ENCODE measurements at places on chromosomes 2 and 18.

DNA sequence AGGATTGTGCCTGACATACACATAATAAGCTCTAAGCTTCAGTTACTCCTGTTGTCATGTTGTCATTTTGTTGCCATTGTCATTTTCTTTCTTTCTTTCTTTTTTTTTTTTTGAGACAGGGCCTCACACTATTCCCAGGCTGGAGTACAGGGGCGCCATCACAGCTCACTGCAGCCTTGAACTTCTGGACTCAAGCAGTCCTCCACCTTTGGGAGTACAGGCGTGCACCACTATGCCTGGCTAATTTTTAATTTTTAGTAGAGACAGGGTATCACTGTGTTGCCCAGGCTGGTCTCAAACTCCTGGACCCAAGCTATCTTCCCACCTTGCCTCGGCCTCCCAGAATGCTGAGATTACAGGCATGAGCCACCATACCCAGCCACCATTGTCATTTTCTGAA lies 30.9 kb upstream of the SCLY start:
- DNase-seq, result no peak

DNA sequence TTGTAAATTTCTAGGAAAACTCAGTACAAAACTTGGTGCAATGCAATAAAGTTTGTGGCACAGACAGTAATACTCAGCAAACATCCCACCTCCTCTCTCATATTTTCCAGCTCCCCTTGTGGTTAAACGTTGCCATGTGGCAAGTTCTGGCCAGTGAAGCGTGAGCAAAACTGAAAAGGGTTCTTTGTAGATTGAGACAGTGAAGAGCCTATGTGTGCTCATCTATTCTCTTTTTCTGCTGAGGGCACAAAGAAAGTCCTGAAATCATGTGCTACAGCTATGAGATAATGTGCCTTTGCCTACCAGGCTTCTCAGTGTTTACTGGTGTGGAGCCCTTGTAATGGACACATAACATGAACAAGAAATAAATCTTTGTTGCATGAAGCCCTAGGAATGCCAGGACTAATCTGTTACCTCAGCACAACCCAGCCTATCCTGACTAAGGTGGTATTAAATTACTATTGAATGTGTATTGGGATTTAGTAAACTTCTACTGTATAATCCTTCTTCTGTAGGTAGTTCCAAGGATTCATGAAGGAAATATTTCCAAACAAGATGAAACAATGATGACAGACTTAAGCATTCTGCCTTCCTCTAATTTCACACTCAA lies 13.0 kb upstream of the TYMS start:
- no peak for DNase-seq

DNA sequence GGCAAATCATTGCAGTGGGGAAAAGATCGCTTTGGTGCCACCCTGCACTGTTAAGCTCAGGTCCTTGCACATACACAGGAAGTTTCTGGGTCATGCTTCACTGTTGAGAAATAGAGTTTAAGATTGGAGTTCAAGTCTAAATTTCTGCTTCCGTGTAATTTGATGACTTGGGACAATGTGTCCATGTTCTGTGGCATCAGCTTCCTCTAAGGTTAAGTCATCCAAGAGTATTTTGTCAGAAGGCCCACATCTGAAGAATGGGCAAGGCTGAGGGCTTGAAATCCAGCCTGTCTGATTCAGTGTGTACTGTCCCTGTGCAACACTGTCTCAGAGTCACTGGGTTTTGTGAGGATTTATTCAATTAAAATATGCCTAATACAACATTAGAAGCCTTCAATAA lies 880.7 kb downstream of the SUCLG1 start:
- DNase-seq, result no peak

DNA sequence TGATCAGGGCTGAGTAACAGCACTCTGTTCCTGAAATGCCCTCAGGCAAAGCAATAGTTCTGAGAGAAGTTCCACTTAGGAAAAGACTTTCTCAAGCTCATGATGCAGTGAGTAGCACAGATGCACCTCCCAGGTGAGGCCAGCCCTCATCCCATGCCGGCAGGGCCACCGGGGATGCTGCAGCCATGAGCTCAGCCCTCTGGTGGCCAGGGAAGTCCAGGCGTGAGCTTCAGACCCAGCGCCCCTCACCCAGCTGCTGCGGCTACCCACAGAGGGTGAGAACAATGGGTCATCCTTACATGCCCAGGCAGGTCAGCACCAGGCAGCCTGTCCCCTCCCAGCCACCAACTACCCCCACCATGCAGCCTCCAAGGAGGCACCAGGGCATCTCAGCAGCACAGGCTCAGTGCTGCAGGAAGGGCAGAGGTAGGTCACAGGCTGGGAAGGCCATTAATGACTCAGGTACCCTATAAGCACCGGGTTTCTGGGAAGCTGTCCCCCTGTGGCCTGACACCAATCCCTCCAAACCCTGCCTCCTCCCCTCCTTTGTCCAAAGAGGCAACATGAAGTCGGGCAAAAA lies 50.6 kb downstream of the TTC32 start:
- no peak for DNase-seq

DNA sequence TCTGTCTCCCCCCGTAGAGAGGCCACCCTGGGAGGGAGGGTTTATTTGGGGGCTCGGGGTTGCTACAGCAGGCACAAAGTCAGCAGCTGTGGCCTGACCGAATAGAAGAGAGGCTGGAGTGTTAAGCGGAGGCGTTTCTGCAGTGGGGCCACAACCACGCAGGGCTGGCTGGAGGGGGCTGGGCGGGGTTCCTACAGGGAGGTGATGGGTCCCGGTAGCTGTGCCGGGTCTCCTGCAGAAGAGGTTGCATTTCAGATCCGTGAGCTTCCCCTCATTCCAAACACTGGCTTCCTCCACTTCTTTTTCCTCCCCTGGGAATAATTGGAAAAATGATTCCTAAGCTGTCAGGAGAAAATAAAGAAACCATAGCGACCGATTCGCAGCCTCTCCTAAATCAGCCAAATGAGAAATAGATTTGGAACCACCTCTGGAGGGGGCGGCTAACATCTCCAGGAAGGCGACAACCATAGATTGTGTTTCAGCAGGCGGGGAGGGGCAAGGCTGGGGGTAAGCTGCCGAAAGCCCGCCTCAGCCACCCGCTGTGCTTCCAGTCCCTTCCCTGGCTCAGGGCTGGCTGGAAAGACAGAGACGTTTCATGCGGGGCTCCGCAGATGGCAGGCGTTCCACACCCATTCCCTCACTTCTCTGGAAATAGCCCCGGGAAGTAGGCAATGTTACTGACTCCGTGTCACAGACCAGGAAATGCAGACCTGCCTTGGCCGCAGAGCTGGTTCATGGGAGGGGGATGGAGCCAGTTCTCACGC lies 85.6 kb upstream of the TAF1B start:
- no peak for DNase-seq

- DNase-seq, result no peak
Observed at GRCh38 chr2:165889798-165890197, 63.8 kb downstream of the TTC21B start.

DNA sequence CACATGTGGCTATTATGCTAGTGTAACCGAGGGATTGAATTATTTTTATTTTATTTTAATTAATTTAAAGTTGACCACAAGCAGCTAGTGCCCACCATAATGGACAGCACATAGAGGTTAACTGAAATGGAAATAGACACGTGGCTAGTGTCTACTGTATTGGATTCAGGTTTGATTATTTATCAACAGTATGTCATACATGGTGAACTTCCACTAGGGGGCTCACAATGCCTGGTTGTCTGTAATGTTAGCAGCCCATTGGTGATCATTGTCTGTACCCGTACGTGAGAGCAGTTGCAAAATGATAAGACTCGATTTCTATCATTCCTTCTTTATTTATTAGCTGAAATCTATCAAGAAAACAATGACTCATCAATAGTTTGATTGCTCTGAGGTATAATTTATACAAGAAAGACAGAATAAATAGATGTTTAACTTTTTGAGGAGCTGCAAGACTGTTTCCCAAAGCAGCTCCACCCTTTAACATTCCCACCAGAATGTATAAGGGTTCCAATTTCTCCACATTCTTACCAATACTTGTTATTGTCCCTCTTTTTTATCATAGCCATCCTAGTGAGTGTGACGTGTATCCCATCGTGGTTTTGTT lies 76.5 kb downstream of the CYBRD1 start:
- DNase-seq, result peak; percentile 28

GRCh38 chr2:151138507-151138906 lies 123.2 kb downstream of the RBM43 start:
- DNase-seq, result no peak

DNA sequence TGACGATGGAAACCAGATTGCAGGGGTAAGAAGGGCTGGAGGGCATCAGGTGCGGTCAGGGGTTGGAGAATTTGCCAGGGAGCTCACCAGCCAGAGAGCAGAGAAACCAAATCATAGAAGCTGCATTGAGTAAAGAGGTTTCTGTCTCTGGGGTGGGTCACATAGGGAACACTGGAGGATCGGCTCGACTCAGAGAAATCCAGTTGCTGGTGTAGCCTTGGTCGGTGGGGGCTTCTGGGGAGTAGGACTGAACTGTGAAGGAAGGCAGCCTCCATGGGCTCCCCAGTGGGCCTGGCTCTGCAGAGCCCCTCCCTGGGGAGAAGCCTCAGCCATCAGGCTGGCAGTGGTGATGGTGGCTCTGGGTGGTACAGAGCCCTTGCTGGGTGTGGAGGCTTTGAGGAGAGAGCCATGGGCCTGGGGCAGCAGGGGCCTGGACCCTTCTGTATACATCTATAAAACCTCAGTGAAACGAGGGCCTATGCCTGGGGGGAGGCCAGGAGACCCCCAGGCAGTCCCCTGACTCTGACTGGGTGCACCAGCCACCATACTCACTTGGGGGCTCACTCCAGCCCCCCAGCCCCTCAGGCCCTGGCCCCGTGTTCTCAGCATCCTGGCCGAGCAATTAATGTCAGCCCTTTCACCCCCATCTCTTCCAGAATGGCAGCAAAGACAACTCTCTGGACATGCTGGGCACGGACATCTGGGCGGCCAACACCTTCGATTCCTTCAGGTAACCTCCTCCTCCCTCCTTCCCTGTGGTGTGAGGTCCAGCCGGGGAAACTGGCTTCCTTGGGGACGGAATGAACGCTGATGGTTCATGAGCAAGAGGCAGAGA lies 124.5 kb downstream of the CTIF start:
- DNase-seq, result no peak

DNA sequence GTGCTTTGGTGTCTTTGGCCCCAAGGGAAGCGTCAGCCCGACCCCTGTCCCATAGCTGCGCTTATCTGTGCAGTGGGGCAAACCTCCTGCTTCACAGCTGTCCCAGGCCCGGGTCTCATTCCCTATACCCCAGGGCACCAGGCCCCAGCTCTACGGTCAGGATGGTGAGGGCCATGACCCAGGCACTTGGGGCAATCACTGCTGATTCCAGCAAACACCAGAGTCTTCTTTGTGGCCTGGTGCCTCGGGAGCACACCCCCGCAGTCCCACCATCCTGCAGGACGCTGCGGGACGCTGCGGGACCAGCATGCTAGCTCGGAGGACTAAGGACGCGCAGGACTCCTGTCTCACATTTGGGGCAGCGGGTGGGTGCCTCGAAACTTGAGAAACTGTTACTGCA lies 116.9 kb upstream of the HDAC4 start:
- no peak for DNase-seq

DNA sequence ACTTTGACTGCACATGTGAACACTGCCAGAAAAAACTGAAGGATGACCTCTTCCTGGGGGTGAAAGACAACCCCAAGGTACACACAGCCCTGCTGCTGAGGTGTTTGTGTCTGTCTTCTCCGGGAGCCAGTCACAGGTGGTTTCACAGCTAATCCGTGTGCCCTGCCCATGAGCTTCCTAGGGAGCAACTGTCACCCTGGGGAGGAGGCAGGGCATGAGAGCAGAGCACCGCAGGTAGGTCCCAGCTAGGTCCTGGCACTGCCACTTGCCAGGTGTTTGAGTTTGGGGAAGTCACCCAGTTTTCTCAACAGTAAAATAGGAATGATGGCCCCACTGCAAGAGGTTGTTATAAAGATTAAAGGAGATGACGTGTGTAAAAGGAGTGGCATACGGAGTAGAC lies 29.1 kb downstream of the SMYD1 start:
- no peak for DNase-seq

DNA sequence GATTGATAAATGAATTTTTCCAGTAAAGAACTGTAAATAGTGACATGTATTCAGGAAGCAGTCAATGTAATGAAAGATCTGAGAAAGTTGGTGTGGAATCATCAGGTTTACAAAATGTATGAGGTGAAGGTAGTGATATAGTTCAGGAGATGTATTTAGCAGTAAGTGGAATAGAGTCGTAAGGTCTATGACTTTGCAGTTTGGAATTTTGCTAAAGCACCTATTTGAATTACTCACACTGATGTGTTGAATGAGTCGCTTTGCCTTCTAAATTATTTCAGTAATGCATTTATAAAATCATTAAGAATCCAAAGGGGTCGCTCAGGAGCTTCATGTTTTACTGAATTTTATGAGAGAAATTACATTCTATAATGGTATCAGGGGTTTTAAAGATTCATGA lies 713.7 kb downstream of the DSC3 start:
- no peak for DNase-seq

GRCh38 chr18:62610701-62611411 lies 88.0 kb downstream of the ZCCHC2 start:
- DNase-seq, result no peak

DNA sequence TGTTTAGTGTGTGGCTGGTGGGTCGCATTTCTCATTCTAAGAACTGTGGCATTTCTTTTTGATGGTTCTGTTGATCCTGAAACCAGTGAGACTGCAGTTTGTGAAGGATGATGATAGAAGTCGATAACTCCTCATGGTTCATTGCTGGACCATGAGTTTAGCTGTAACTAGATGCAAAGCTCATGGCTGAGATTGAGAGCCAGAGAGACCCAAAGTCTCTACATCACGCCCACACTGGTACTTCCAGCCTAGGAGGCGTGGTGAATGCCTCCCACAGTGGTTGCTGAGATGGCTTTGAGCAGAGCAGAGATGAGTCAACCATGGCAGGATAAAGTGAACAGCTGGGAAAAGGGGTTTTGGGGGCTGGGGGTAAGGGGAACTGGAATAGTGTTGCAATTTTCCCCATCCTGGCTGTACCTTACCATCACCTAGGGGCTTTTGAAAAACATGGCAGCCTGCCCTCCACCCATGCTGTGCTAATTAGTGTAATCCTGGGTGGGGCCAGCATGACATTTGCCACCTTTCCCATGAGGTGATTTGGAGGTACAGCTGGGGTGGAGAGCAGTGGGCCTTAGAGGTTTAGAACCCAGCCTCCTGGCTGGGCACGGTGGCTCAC lies 24.1 kb downstream of the INPP4A start:
- DNase-seq, result no peak

DNA sequence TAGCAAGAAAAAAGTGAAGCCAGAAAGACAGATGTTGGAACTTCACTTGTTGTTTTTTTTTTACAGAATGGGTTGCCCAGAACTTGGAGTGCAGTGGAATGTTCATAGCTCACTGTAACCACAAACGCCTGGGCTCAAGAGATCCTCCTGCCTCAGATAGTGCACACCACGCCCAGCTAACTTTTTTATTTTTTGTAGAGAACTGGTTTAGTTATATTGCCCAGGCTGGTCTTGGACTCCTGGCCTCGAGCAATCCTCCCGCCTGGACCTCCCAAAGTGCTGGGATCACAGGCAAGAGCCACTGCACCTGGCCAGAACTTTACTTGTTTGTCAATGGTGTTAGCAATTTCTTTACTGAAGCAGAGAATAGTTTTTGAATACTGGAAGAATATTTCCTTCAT lies 11.9 kb upstream of the ASPRV1 start:
- DNase-seq, result no peak
